Sigmoid colon (tissue), 7 donors: ENCODE measurements at places on chromosomes 1 and 21. TPM values are rescaled to one million over a fixed set of nuclear protein-coding genes. Genes with fewer than 3 reads are reported as not detected.

- no peak for DNase-seq
Measured at GRCh38 chr1:38332649-38333310, 286.2 kb upstream of the POU3F1 start.

- DNase-seq = no peak
Measured at GRCh38 chr1:230858918-230859729, 9.2 kb downstream of the C1orf198 start.

NBPF4 gene
- not detected for polyA plus RNA-seq

DNA sequence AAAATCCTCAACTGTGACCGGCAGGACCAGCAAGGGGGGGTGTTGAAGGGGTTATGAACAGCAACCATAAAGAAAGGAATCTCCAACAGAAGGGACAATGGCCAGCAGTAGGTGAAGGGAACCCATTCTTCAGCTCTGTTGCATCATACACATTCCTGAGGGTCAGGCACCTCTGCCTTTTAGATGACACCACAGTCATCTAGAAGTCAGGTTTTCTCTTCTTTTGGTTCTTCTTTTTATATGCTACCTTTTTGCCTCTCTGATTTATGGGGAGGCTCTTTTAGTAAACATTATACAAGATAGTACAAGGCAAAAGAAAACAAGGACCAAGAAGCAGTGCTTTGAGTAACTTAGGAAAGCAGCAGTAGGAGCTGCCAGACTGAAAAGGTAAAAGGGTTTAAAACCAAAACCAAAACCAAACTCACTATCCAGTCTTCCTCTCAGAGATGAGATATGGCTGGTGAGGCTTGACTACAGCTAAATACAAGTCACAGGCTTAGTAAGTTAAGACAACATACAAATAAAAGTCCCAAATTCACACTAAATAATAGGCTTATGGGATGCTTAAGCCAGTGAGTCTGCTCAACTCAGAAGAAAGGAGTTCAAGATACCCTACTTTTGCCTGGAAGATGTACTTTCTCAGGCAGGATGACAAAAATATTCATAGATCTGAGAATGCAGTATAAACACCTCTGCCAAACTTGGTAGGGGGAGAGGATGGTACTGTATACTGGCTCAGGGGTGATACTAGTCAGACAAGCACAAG lies 4.1 kb downstream of the TEX38 start:
- DNase-seq = no peak

FOXD3 gene
- not detected for polyA plus RNA-seq

DNA sequence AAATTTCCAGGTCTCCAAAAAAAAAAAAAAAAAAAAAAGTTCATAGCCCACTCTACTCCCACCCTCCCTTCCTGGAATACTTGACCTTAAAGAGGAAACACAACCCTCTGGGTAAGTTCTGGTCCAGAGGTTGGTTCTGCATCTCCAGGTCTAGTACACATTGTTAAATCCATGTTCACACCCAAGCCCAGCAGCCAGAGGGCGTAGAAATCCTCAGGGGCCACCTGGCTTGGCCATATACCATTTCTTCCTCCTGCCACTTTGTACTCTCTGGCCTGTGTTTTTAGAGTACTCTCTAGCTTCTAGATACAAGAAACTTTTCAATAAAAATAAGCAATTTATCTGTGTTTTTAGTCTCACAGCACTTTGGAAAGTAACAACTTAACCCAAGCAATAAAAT lies 89.3 kb downstream of the PHTF1 start:
- DNase-seq = no peak

DNA sequence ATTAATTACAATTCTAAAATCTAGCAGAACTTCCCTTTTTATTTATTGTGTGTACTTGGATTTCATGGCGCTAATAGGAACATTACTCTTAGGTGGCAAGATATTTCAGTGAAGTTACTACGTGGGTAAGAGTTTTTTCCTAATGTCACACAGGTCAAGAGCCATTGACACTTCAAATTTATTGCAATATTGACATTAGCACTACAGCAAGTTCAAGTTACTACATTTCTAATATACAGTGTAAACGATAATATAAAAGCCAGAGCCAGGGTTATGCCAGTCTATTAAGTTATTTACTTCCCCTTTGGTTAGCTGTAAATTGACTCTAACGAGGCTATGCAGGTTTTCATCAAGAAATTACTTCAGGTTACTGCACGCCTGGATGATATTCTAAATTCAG lies 29.7 kb downstream of the CHODL start:
- DNase-seq = no peak

TMPRSS3 gene
- 1.3 TPM for polyA plus RNA-seq

ASB17 gene
- polyA plus RNA-seq = not detected
